ENCODE measurements at places on chromosomes 6 and 20. TPM values are rescaled to one million over a fixed set of nuclear protein-coding genes. Genes with fewer than 3 reads are reported as not detected.
A peak's percentile ranks its signal among the peaks of the same experiment; 100 is the strongest.

Gene TULP1
- total RNA-seq, result not detected

Gene ADGRF1
- 112 TPM for total RNA-seq

Gene CCN2
- 20.2 TPM for total RNA-seq

Gene CNBD2
- total RNA-seq, result 7.3 TPM

- H3K36me3 ChIP-seq, result peaks cover 24% of the 10 kb centered on the region
- DNase-seq, result peak; percentile 65
- peaks cover 8% of the 10 kb centered on the region for H3K4me1 ChIP-seq
- no peaks in the 10 kb centered on the region for H3K27me3 ChIP-seq
These were observed 26.1 kb downstream of the DIDO1 start for GRCh38 chr20:62900052-62900691.

GRCh38 chr6:20810727-20811108 is 276.5 kb downstream of the CDKAL1 start:
- no peaks in the 10 kb centered on the region for H3K36me3 ChIP-seq
- no peak overlapping the region for H3K4me3 ChIP-seq
- H3K27ac ChIP-seq, result peak overlapping the region; percentile 55
- H3K4me1 ChIP-seq, result peaks cover 19% of the 10 kb centered on the region
- no peak for DNase-seq
- no peaks in the 10 kb centered on the region for H3K27me3 ChIP-seq

- peak; percentile 25 for DNase-seq
- no peaks in the 10 kb centered on the region for H3K4me1 ChIP-seq
- no peak overlapping the region for H3K27ac ChIP-seq
- no peak overlapping the region for H3K4me3 ChIP-seq
- H3K27me3 ChIP-seq, result no peaks in the 10 kb centered on the region
These were observed 6.6 kb downstream of the FILIP1 start for GRCh38 chr6:75486850-75487518.

- H3K36me3 ChIP-seq, result no peaks in the 10 kb centered on the region
- H3K27me3 ChIP-seq, result no peaks in the 10 kb centered on the region
- H3K4me3 ChIP-seq, result no peak overlapping the region
- no peak overlapping the region for H3K27ac ChIP-seq
These were observed 27.0 kb upstream of the TFB1M start for GRCh38 chr6:155341130-155341828.

- H3K27me3 ChIP-seq, result no peaks in the 10 kb centered on the region
- H3K4me1 ChIP-seq, result peaks cover 7% of the 10 kb centered on the region
- H3K27ac ChIP-seq, result no peak overlapping the region
- H3K36me3 ChIP-seq, result no peaks in the 10 kb centered on the region
- H3K4me3 ChIP-seq, result no peak overlapping the region
These were observed 210.8 kb upstream of the FUT9 start for GRCh38 chr6:95804847-95805541.

DNA sequence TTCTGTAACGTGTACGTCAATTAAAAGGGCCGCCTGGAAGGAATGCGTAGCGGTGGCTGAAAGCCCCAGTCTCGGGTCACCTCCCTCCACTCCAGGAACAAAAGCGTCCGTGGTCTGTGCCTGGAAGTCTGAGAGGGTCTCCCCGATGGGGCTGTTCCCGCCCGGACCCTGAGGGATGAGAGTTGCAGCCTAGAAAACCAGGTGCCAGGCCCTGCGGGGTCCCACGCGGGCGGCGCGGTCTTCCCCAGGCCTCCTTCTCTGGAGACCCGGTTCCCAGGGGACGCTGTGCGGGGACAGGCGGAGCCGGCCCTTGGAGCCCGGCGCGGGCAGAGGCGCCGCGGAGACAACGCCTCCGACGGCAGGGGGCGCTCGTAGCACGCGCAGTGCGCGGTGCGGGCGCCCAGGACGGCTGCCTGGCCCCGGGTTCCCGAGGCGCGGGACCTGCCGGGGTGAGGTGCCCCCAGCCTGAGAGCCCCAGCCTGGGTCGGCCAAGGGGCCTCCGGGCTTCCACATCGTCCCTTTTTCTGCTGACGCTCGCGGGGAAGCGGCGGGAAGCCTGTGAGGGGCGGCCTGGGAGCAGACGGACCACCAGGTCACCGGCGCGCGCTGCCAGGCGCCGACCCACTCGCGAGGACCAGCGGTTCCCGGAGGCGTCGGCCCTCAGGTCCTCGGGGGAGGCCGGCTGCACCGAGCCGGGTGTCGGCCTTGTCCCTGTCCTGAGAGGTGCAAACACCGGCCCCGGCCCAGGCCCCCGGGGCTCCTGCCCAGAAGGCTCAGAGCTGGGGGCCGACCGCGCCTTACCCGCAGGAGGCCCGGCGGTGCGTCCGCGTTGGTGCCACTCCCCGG is 5.3 kb upstream of the FOXC1 start:
- H3K4me1 ChIP-seq, result no peaks in the 10 kb centered on the region
- no peaks in the 10 kb centered on the region for H3K27me3 ChIP-seq
- no peak overlapping the region for H3K27ac ChIP-seq
- no peaks in the 10 kb centered on the region for H3K36me3 ChIP-seq

DNA sequence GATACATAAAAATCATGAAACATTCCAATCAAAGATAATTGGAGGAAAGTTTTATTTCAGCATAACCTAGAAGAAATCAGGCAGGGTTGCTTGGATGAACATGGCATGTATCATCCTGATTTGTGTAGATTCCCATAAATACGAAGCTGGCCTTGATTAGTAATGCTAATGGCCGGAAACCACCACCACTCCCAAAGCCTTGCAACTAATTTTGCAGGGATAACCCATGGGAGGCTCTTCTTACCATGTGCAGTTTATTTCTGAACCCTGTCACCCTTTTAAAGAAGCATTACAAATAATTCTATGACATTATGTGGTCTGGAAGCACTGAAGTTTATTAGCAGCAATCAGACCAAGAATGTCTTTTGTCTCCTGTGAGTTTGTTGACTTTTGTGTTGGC is 80.8 kb downstream of the AIG1 start:
- no peaks in the 10 kb centered on the region for H3K27me3 ChIP-seq
- no peak for DNase-seq
- H3K4me1 ChIP-seq, result no peaks in the 10 kb centered on the region
- H3K36me3 ChIP-seq, result peaks cover 15% of the 10 kb centered on the region

- H3K4me3 ChIP-seq, result no peak overlapping the region
- no peak for DNase-seq
- H3K27ac ChIP-seq, result no peak overlapping the region
- H3K27me3 ChIP-seq, result no peaks in the 10 kb centered on the region
- no peaks in the 10 kb centered on the region for H3K4me1 ChIP-seq
These were observed 8.4 kb upstream of the NUS1 start for GRCh38 chr6:117666881-117667280.

DNA sequence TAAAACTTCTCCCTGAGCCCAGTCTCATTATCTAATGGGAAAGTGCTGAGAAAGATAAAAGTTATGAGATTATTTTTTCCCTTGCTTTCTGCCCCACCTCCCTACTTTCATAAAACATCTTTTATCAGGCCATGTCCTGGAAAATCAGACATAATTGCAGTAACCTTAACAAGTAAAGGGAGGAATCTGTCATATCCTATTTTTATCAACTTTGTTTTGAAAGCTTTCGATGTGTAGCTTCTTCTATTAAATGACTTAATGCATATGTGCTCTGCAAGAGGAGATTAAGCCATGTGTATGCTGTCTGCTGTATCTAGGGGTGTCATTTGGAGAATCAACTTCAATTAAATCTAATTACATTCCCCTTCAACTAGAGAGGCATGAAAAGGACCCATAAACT is 408.9 kb downstream of the CBLN4 start:
- no peak for DNase-seq
- H3K36me3 ChIP-seq, result no peaks in the 10 kb centered on the region
- no peak overlapping the region for H3K27ac ChIP-seq
- no peak overlapping the region for H3K4me3 ChIP-seq
- no peaks in the 10 kb centered on the region for H3K4me1 ChIP-seq

DNA sequence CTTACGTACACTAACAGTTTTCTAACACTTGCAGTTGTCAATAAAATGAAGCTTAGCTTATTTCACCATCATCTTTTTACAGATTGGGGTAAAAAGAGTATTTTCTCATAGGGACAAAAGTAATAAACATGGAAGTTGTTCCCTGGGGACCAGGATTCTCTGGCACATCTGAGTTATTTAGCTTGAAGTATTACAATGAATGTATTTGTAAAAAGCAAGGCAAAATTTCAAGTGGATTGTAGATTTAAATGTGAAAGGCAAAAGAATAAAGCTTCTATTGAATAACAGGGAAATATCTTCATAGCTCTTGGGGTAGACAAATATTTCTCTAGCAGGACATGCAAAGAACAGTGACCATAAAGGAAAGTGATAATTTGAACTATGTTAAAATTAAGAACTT is 260.0 kb upstream of the ECI2 start:
- no peaks in the 10 kb centered on the region for H3K27me3 ChIP-seq
- DNase-seq, result no peak
- H3K4me3 ChIP-seq, result no peak overlapping the region
- H3K36me3 ChIP-seq, result no peaks in the 10 kb centered on the region
- no peak overlapping the region for H3K27ac ChIP-seq
- peaks cover 14% of the 10 kb centered on the region for H3K4me1 ChIP-seq
